A549 treated with AZD2906 at 1 μM for 4 hours (cell line): ENCODE measurements at places on chromosomes 7 and 10. TPM values are rescaled to one million over a fixed set of nuclear protein-coding genes. Genes with fewer than 3 reads are reported as not detected.

Gene IKZF1
- 0.06 TPM in 1 of 5 replicates, not detected in the others for total RNA-seq

Gene FAM237B
- 0.02 to 0.10 TPM (median 0.05 TPM) in 5 replicates for total RNA-seq

Gene NEBL
- total RNA-seq = 7.9 to 13.0 TPM (median 10.6 TPM) in 5 replicates

Gene GOT1
- total RNA-seq = 37.6 to 43.1 TPM (median 39.3 TPM) in 5 replicates

Gene FBXO24
- 0.22 to 0.35 TPM (median 0.24 TPM) in 5 replicates for total RNA-seq

Gene PAOX
- 1.5 to 2.4 TPM (median 2.0 TPM) in 5 replicates for total RNA-seq

Gene TSC22D4
- 54.7 to 73.7 TPM (median 65.5 TPM) in 5 replicates for total RNA-seq

Gene ASIC3
- 5.1 to 9.9 TPM (median 8.9 TPM) in 5 replicates for total RNA-seq

Gene GPR26
- total RNA-seq = not detected in 5 replicates

Gene TLX1
- not detected in 5 replicates for total RNA-seq

Gene ZNF727
- not detected in 5 replicates for total RNA-seq

Gene MRPS17
- 24.1 to 28.1 TPM (median 25.8 TPM) in 5 replicates for total RNA-seq

Gene LMTK2
- 8.1 to 10.8 TPM (median 9.1 TPM) in 5 replicates for total RNA-seq

Gene LRIT1
- not detected in 5 replicates for total RNA-seq

Gene PON1
- 0.52 to 1.6 TPM (median 0.97 TPM) in 5 replicates for total RNA-seq

Gene LBX1
- not detected in 5 replicates for total RNA-seq

Gene HERC4
- total RNA-seq = 21.5 to 32.0 TPM (median 24.5 TPM) in 5 replicates

Gene RTKN2
- total RNA-seq = 0.75 to 1.0 TPM (median 0.85 TPM) in 5 replicates

Gene AMPH
- 0.03 to 0.11 TPM (median 0.07 TPM) in 5 replicates for total RNA-seq

Gene XPNPEP1
- total RNA-seq = 30.3 to 37.9 TPM (median 33.4 TPM) in 5 replicates

Gene C7orf33
- not detected in 5 replicates for total RNA-seq

Gene TMEM225B
- total RNA-seq = 0.79 to 1.2 TPM (median 1.0 TPM) in 5 replicates

Gene TEX36
- not detected in 5 replicates for total RNA-seq

Gene CYP26A1
- total RNA-seq = 2.0 to 3.0 TPM (median 2.3 TPM) in 5 replicates

Gene CPA4
- total RNA-seq = 2.9 to 5.1 TPM (median 3.6 TPM) in 5 replicates

Gene CFAP43
- total RNA-seq = 0.15 to 0.24 TPM (median 0.19 TPM) in 5 replicates

Gene BTBD16
- total RNA-seq = 0.41 to 0.82 TPM (median 0.66 TPM) in 5 replicates

Gene ST8SIA6
- total RNA-seq = 0.03 to 0.14 TPM (median 0.06 TPM) in 4 of 5 replicates, not detected in the other

Gene SPOCK2
- 0.29 to 0.53 TPM (median 0.40 TPM) in 5 replicates for total RNA-seq

Gene KDM7A
- total RNA-seq = 1.3 to 2.9 TPM (median 2.2 TPM) in 5 replicates

Gene PDE1C
- 2.5 to 3.7 TPM (median 2.8 TPM) in 5 replicates for total RNA-seq

Gene ENKUR
- 0.19 to 0.65 TPM (median 0.33 TPM) in 5 replicates for total RNA-seq

Gene EPC1
- total RNA-seq = 16.3 to 18.5 TPM (median 16.7 TPM) in 5 replicates

Gene NEUROD6
- total RNA-seq = not detected in 5 replicates

Gene GLI3
- 0.08 to 0.30 TPM (median 0.23 TPM) in 5 replicates for total RNA-seq

Gene NHLRC2
- 5.5 to 7.1 TPM (median 6.8 TPM) in 5 replicates for total RNA-seq

Gene CALCR
- 0.06 TPM in 1 of 5 replicates, not detected in the others for total RNA-seq

Gene ADRA2A
- 0.12 to 0.20 TPM (median 0.18 TPM) in 5 replicates for total RNA-seq

Gene IL6
- 0.59 to 1.3 TPM (median 1.2 TPM) in 5 replicates for total RNA-seq

Gene TSPAN12
- 0.25 to 0.48 TPM (median 0.34 TPM) in 5 replicates for total RNA-seq

Gene GRM3
- total RNA-seq = not detected in 5 replicates

Gene PBLD
- 2.7 to 3.7 TPM (median 3.4 TPM) in 5 replicates for total RNA-seq

Gene PDE6C
- total RNA-seq = not detected in 5 replicates

Gene NRAP
- total RNA-seq = 0.01 TPM in 1 of 5 replicates, not detected in the others

Gene NPTX2
- 0.12 to 0.28 TPM (median 0.20 TPM) in 5 replicates for total RNA-seq

Gene CPA2
- total RNA-seq = 0.05 to 0.33 TPM (median 0.11 TPM) in 3 of 5 replicates, not detected in the others
